ENCODE measurements at places on chromosomes 2 and 18. TPM values are rescaled to one million over a fixed set of nuclear protein-coding genes. Genes with fewer than 3 reads are reported as not detected.

DNA sequence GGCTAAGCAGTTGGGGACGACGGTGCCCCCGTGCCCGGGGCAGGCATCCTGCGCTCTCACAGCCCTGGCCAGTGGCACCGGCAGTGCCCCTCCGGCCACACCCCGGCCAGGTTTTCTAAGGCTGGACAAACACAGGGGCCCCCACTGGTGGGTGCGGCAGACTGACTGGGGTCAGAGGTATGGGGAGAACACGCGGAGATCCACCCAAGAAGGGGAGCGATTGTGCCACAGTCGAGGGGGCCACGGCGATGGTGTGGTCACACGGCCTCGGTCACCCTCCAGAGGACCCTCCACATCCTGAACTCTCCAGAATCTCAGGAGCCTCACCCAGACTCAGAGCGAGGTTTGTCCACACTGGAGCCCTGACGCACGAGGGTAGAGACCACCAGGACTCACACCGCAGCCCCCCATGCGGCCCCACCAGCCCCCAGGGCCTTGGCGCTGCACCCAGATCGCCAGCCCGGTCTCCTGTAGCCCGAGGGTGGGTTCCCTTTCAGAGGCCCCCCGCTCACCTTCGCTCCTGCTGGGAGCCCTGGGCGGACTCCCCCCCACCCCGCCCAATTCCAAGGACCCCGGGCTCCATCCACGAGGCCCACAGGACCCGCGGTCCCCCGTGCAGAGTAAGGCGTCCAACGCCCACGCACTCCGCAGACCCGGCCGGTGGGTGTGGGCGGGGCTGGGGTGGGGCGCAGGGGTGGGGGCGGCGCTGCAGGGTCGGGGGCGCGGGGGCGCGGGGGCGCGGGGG, 15.2 kb downstream of the PDCD1 start:
- no peak overlapping the region for H3K4me3 ChIP-seq
- H3K27ac ChIP-seq = no peak overlapping the region
- H3K27me3 ChIP-seq = peaks cover 6% of the 10 kb centered on the region
- H3K36me3 ChIP-seq = peaks cover 5% of the 10 kb centered on the region
- no peak for DNase-seq

DNA sequence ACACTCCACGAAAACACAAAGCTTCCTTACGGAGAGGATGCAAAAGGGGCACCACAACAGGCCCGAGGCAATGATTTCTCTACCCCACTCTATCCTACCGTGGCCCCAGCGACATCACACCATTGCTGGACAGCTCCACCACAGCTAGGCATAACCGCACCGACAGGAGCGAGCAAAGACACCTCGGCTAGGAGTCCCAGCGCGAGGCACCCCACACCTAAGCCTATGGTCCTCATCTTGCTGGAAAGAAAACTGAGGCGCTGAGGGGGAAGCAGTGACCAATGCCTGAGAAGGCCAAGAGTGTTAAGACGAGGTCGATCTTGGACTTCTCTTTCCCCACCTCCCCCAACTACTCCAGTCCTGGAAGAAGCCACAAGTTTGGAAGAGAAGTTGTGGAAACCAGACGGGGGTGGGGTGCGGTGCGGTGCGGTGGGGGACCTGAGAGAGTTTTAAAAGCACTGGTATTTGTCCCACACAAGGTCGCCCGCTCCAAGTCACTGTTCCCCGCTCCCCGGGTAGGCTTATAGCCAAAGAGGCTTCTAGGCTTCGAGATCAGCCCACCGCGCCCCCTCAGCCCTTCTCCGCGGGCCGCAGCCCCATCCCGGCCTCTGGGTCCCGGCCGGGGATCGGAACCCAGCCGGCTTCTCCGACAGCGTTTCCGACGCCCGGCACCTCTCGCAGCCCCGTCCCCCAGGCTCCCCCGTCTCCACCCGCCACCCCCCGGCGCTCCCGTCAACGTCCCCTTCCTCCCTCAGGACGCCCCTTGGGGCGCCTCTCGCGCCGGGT, 766 bp downstream of the PDE6D start:
- peak overlapping the region; percentile 99 for H3K4me3 ChIP-seq
- peak; percentile 40 for DNase-seq

GRCh38 chr2:27145682-27146081, 3.1 kb upstream of the TCF23 start:
- no peak overlapping the region for H3K27ac ChIP-seq
- H3K36me3 ChIP-seq = no peaks in the 10 kb centered on the region
- H3K4me3 ChIP-seq = no peak overlapping the region
- H3K27me3 ChIP-seq = peaks cover 2% of the 10 kb centered on the region

DNA sequence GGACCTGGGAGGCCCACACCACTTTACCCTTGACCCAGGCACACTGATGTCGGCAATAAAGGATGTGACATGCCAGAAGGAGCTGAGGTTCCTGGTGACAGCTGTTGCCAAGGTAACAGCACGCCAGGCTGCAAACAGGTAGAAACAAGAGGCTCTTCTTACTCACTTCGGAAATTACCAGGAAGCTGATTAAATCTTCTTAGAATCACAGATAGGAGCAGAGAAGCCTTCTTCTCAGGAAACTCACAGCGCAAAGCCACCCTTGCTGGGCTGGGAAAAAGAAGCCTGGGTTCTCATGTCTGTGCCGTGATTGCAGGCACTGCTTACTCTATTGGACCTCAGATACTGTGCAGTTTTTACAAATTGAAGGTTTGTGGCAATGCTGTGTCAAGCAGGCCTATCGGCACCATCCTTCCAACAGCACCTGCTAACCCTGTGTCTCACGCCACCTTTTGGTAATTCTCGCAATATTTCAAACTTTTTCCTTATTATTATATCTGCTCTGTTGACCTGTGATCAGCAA, 61.0 kb upstream of the TAF1B start:
- no peaks in the 10 kb centered on the region for H3K27me3 ChIP-seq
- no peaks in the 10 kb centered on the region for H3K36me3 ChIP-seq
- H3K4me1 ChIP-seq = peaks cover 12% of the 10 kb centered on the region
- H3K27ac ChIP-seq = no peak overlapping the region

- H3K27ac ChIP-seq = no peak overlapping the region
- peak overlapping the region; percentile 54 for H3K4me3 ChIP-seq
- no peaks in the 10 kb centered on the region for H3K36me3 ChIP-seq
- H3K27me3 ChIP-seq = no peaks in the 10 kb centered on the region
- peaks cover 24% of the 10 kb centered on the region for H3K4me1 ChIP-seq
These were observed 125.0 kb downstream of the CACNB4 start for GRCh38 chr2:151973901-151974199.

DNA sequence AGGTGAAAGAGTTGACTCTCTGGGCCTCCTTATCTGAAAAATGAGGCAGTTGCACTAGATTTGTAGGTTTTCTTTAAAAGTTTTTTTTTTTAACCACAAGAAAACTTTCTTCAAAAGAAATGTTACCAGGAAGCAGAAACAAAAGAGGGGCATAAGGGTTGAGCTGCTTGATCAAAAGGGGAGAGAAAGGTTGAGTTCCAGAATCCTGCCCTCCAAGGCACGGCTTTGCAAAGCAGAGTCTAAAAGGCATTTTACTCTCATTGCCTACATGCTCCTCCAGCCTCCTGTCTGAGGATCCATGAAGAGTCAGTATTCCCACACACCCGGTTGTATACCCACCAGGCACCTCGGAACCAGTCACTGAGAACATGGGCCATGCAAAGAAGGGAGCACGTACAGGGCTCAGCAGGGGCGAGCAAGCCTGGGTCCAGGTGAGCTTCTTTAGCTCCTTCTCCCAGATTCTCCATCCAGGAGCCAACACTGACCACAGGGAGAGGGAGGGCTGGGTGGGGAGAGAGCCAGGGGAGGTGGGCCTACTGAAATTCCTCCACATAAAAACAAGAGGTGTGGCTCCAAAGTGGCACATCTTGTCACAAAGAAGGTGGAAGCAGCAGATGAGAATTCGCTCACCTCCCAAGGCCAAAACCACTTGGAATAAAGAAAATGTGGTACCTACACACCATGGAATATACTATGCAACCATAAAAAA, 116.0 kb upstream of the EPC2 start:
- peaks cover 11% of the 10 kb centered on the region for H3K4me1 ChIP-seq
- H3K27ac ChIP-seq = no peak overlapping the region
- DNase-seq = no peak
- H3K4me3 ChIP-seq = no peak overlapping the region
- peaks cover 5% of the 10 kb centered on the region for H3K27me3 ChIP-seq

DNA sequence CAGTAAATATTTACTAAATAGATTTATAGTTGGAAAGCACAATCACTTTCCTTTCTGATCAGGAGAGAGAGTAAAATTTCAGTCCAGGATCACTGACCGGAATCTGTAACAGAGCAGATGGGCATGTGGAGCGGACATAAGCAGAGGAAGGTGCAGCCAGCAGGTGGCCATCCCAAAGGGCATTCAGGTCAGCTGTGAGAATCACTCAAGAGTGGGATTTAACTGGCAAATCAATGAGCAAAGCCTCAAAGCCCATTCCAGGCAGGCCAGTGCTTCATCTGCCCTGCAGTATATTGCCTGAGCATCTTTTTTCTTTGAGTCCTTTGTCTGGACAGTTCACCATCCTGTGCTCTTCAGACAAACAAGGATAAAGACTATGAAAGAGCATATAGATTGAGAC, 166.4 kb upstream of the SLC14A2 start:
- H3K27ac ChIP-seq = peak overlapping the region; percentile 93
- H3K27me3 ChIP-seq = peaks cover 6% of the 10 kb centered on the region
- peak overlapping the region; percentile 72 for H3K4me3 ChIP-seq

DNA sequence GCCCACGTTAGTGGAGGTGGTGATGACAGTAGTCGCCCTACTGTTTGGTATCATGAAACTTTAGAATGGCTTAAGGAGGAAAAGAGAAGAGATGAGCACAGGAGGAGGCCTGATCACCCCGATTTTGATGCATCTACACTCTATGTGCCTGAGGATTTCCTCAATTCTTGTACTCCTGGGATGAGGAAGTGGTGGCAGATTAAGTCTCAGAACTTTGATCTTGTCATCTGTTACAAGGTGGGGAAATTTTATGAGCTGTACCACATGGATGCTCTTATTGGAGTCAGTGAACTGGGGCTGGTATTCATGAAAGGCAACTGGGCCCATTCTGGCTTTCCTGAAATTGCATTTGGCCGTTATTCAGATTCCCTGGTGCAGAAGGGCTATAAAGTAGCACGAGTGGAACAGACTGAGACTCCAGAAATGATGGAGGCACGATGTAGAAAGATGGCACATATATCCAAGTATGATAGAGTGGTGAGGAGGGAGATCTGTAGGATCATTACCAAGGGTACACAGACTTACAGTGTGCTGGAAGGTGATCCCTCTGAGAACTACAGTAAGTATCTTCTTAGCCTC, 16.2 kb downstream of the MSH6 start:
- H3K36me3 ChIP-seq = peaks cover 8% of the 10 kb centered on the region
- no peak for DNase-seq
- no peaks in the 10 kb centered on the region for H3K4me1 ChIP-seq
- H3K27me3 ChIP-seq = no peaks in the 10 kb centered on the region
- H3K27ac ChIP-seq = no peak overlapping the region
- H3K4me3 ChIP-seq = no peak overlapping the region

- H3K27me3 ChIP-seq = no peaks in the 10 kb centered on the region
- H3K27ac ChIP-seq = no peak overlapping the region
- DNase-seq = no peak
- H3K4me1 ChIP-seq = peaks cover 7% of the 10 kb centered on the region
- no peak overlapping the region for H3K4me3 ChIP-seq
These were observed 28.0 kb downstream of the KCNK3 start for GRCh38 chr2:26720322-26721114.

DNA sequence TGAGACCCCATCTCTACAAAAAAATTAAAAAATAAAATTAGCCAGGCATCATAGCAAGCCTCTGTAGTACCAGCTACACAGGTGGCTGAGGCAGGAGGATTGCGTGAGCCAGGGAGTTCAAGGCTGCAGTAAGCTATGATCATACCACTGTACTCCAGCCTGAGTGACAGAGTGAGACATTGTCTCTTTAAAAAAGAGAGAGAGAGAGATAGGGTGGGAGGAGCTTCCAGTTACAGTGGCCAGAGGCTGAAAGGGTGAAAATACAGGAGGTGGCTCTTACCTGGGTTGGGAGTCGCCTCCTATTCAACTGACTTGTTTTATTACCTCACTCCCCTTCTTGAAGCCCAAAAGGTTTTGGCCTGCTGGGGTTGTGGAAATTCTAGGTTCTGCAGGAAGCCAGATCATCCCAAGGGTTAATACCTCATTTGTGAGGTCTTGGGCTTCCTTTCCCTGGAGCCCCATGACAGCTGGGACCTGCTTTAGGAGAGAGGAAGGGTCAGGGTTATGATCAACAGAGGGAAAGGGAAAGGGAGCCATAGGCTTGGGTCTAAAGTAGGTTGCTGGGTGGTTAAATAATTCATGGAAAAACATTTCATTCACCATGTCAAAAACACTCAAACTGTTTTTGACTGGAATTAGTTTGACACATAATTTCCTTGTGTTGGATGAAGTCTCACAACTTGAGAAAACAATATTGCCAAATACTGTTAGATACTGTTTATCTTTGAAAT, 17.4 kb downstream of the DYNC2LI1 start:
- H3K4me3 ChIP-seq = no peak overlapping the region
- no peaks in the 10 kb centered on the region for H3K36me3 ChIP-seq
- DNase-seq = no peak
- no peak overlapping the region for H3K27ac ChIP-seq
- no peaks in the 10 kb centered on the region for H3K4me1 ChIP-seq
- peaks cover 2% of the 10 kb centered on the region for H3K27me3 ChIP-seq

DNA sequence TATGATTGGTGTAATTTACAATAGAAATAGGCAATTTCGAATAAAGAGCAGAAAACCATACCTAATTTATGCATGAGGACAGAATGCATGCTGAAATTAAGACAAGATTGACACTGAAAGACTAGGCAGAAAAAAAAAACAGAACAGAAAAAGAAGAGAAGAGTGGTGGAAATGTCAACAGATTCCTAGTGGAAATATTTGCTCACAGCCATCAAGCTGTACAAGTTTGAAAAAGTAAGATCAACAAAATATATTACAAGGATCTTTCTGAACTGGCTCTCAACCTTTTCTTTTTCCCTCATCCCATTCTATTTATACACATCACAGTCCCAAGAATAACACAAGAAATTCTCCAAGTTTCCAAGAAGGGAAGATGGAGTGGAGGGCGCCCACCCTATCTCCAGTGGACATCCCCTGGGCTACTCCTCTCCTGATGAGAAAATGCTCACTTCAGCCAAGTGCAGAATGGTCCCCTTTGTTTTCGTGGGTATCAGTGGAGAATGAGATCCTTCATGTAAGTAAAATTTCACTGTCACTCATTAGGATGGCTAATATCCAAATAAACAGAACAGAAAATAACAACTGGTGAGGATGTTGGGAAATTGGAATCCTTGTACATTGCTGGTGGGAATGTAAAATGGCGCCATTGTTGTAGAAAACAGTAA, 51.0 kb upstream of the ZNF532 start:
- no peaks in the 10 kb centered on the region for H3K36me3 ChIP-seq
- no peak for DNase-seq
- peaks cover 3% of the 10 kb centered on the region for H3K27me3 ChIP-seq
- peaks cover 4% of the 10 kb centered on the region for H3K4me1 ChIP-seq

- H3K27me3 ChIP-seq = no peaks in the 10 kb centered on the region
- no peak overlapping the region for H3K27ac ChIP-seq
- H3K36me3 ChIP-seq = peaks cover 4% of the 10 kb centered on the region
- no peak for DNase-seq
- H3K4me1 ChIP-seq = no peaks in the 10 kb centered on the region
These were observed 49.8 kb downstream of the FBLN7 start for GRCh38 chr2:112187805-112188596.

GRCh38 chr2:169741-170140, 94.1 kb downstream of the SH3YL1 start:
- H3K4me1 ChIP-seq = no peaks in the 10 kb centered on the region
- H3K36me3 ChIP-seq = no peaks in the 10 kb centered on the region
- DNase-seq = no peak
- H3K27ac ChIP-seq = no peak overlapping the region

- H3K27ac ChIP-seq = peak overlapping the region; percentile 5
- H3K27me3 ChIP-seq = peaks cover 59% of the 10 kb centered on the region
- H3K36me3 ChIP-seq = peaks cover 7% of the 10 kb centered on the region
- H3K4me1 ChIP-seq = peaks cover 24% of the 10 kb centered on the region
- peak overlapping the region; percentile 75 for H3K4me3 ChIP-seq
These were observed 6.1 kb upstream of the PAX3 start for GRCh38 chr2:222304737-222305515.

PKP4 gene
- total RNA-seq = 25.0 TPM

GREB1L gene
- 154 TPM for total RNA-seq
